ENCODE measurements at places on chromosomes 7 and 10.

- DNase-seq, result no peak
These were observed 243.8 kb downstream of the MTERF1 start for GRCh38 chr7:91636728-91637127.

GRCh38 chr10:71382757-71383156 is 14.0 kb upstream of the CDH23 start:
- no peak for DNase-seq

- DNase-seq, result no peak
These were observed 206.6 kb downstream of the SKAP2 start for GRCh38 chr7:26657686-26658388.

DNA sequence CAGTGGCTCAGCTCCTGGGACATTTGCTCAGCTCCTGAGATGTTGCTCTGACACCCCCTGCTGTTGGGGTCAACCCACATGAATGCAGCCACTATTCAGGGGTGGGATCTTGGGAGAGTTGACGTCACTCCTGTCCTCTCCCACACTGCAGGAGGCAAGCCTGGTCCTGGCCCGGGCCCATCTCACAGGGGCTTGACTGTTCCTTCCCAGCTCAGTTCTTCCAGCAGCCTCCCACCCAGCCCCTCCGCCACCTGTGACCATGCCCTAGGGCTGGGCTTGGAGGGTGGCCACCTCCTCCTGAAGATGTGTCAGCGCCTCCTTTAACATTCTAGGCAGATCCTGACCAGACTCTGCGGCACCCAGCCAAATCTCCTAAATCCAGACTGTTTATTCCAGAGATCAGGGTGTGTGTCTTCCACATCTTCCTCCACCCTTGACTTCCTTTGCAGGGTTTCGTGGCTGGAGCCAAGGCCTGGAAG is 19.1 kb upstream of the OPALIN start:
- DNase-seq, result no peak

- no peak for DNase-seq
These were observed 92.3 kb upstream of the STEAP4 start for GRCh38 chr7:88399036-88399435.

GRCh38 chr7:68147614-68148238 is 1151.1 kb downstream of the TYW1 start:
- DNase-seq, result no peak

DNA sequence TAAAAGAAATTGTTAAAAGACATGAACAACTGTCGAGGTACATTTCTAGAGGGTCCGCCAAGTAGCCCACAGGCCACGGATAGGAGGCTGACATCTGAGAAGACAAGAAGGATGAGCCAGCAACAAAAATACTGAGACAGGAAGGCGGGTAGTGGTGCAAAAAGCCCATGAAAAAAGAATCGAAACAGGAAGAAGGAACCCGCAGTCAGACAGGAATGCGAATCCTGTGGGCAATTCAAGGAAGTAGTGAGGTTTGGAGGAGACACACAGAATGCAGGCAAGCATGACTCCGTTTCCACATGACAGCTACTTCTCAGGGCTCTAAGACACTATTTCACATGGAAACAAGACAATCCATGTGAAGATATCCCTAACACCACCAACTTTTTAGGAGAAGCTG is 125.2 kb downstream of the DOCK4 start:
- peak; percentile 95 for DNase-seq

Data from suppressor macrophage treated with lipopolysaccharide for 4 hours (primary cell).